ENCODE measurements at places on chromosomes 12 and 14. TPM values are rescaled to one million over a fixed set of nuclear protein-coding genes. Genes with fewer than 3 reads are reported as not detected.

DNA sequence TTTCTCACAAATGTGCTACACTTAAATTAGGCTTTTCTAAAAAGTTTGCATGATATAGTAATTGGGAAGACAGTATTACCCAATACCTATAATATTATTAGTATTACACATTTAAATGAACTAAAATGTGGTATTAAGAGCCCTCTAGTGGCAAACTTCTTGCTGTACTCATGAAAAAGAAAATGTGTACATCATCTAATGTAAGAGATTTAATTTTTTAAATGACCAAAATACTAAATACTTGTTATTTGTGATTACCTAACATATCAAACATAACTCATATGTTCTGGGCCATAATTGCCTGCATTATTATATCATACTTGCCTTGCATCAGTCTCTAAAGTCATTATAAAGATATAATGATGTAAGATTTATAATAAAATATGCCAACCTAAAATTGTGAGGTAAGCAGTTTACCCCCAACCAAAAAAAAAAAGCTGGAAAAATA is 64.2 kb downstream of the DNAI7 start:
- H3K4me1 ChIP-seq = no peaks in the 10 kb centered on the region
- H3K4me3 ChIP-seq = no peak overlapping the region
- H3K36me3 ChIP-seq = no peaks in the 10 kb centered on the region
- peaks cover 8% of the 10 kb centered on the region for H3K27me3 ChIP-seq
- DNase-seq = no peak
- no peak overlapping the region for H3K27ac ChIP-seq

DNA sequence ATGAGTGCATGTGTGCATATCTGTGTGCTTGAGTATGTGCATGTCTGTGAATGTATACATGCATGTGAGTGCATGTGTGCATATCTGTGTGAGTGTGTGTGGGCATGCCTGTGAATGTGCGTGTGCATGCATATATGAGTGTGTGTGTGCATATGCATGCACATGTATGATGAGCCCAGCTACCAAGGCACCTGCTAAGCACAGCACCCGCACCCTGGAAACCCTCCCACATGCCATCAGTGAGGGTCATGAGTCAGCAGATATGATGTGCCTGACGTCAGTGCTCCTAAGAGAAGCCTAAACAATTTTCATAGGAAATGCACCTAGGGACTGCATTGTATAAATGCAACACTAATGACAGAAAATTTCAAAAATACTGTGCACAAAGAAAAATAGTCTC is 151.1 kb downstream of the KIF26A start:
- H3K27me3 ChIP-seq = no peaks in the 10 kb centered on the region
- no peak for DNase-seq
- no peak overlapping the region for H3K27ac ChIP-seq
- H3K4me1 ChIP-seq = no peaks in the 10 kb centered on the region

- H3K36me3 ChIP-seq = peaks cover 24% of the 10 kb centered on the region
- H3K27me3 ChIP-seq = no peaks in the 10 kb centered on the region
- peaks cover 19% of the 10 kb centered on the region for H3K4me1 ChIP-seq
- H3K27ac ChIP-seq = no peak overlapping the region
- no peak overlapping the region for H3K4me3 ChIP-seq
- no peak for DNase-seq
Observed at GRCh38 chr12:128789356-128789929, 34.3 kb downstream of the SLC15A4 start.

DNA sequence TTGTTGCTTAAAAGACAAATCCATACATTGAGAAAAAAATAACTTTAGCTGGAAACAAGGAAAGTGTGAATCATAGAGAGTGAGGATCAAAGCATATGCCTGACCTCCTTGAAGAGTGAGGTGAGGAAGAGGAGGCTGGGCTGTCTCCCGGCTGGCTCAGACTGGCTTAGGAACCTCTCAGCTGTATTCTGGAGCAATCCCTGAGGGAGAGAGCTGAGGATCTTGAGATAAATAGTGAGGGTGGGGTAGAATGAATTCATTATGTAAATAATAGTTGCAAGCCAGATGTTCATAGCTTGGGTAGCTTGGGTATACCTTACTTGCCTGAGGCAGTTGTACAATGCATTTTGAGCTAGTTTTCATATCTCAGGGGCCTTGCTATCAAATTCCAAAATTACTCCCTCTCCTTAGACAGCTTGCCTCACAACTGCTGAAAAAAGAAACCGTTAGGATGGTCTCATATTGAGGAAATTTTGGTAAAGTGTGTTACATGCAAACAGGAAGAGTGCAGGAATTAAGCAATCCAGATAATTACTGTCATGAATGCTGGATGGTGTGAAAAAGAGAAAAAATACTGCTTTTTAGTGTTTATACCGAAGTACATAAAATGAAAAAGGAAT is 30.5 kb upstream of the SLC15A5 start:
- DNase-seq = no peak
- no peak overlapping the region for H3K4me3 ChIP-seq
- no peaks in the 10 kb centered on the region for H3K27me3 ChIP-seq
- H3K4me1 ChIP-seq = no peaks in the 10 kb centered on the region
- H3K27ac ChIP-seq = no peak overlapping the region

Gene YBX3
- 122 TPM for total RNA-seq

Gene SENP1
- total RNA-seq = 41.3 TPM

DNA sequence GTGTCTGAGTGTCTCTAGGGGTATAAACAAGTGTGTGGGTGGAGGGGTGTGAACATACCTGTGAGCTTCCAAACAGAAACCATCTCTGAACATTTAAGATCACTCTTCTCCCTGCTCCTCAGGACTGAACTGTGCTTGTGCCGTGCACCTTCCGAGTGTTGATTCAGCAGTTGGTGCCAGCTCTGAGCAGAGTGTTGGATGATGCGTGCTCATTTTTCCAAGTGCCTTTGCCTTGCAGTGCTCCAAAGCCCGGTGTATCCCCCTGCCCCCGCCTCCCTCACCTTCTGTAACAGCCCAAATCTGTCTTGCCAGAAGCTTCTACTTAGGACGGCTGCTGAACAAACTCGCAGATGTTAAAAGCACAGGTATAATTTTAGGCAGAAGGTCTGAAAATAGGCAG is 4.4 kb downstream of the WSCD2 start:
- no peak overlapping the region for H3K4me3 ChIP-seq
- H3K27ac ChIP-seq = no peak overlapping the region
- peaks cover 28% of the 10 kb centered on the region for H3K27me3 ChIP-seq
- DNase-seq = no peak
- H3K4me1 ChIP-seq = no peaks in the 10 kb centered on the region

- H3K27ac ChIP-seq = peak overlapping the region; percentile 82
- no peak for DNase-seq
- H3K27me3 ChIP-seq = no peaks in the 10 kb centered on the region
Observed at GRCh38 chr12:47801170-47801903, 18.4 kb downstream of the HDAC7 start.

DNA sequence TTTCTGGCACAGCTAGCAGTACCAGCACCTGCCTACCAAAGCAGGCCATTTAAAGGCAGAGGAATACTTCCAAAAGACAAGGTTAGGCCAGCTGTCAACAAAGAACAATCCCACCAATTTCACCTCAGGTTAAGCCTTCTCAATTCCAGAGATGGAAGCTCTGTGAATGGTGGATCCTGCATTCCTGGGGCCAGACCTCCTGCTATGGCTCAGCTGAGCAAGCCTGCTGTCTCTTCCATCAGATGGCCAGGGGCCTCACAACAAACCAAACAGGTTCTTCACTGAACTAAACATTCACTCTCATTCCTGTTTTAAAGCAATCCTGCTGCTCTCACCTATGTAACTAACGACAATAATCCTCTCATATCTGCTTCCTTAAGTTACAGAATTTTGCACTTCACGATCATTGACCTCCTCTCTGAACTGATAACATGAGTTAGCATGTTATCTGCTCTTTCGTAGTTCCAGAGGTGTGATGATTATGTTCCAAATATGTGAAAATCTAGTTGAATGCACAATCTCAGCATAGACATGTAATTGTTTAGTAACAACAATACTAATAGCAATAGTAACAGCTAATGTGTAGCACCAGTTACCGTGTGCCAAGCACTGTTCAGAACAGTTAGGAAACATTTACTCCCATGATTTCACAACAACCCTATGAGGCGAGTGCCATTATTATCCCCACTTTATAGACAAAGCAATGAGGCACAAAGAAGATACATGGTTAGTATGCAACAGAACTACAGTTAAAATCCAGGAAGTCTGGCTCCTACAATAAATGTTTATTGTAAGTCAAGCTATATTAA is 73.2 kb downstream of the SLC2A13 start:
- no peaks in the 10 kb centered on the region for H3K27me3 ChIP-seq
- H3K27ac ChIP-seq = no peak overlapping the region

Gene PIK3C2G
- total RNA-seq = not detected

- H3K36me3 ChIP-seq = peaks cover 2% of the 10 kb centered on the region
- H3K4me1 ChIP-seq = no peaks in the 10 kb centered on the region
- H3K27ac ChIP-seq = no peak overlapping the region
- no peak overlapping the region for H3K4me3 ChIP-seq
- DNase-seq = no peak
Observed at GRCh38 chr12:12983420-12984035, 16.5 kb downstream of the HEBP1 start.

DNA sequence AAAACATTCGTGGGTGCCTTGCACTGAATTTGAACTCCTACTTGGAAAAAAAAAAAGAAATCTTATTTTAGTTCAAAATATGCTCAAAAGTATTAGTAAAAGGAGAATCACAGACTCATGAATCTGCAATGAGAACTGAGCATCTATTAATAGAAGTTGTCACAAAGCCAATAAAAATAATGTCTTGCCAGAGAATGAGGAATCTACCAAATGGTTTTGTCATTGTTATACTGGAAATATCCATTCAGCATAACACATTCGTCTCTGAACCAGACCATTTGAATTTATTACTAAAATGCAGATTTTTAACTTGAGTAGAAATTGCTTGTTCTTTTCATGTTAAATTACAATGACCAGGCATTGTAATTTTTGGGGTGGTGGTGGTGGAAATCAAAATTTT is 11.6 kb upstream of the PTPRB start:
- no peak for DNase-seq
- no peaks in the 10 kb centered on the region for H3K4me1 ChIP-seq
- H3K27ac ChIP-seq = no peak overlapping the region
- no peaks in the 10 kb centered on the region for H3K36me3 ChIP-seq

GRCh38 chr12:22628228-22628627 is 3.3 kb downstream of the ETNK1 start:
- H3K4me1 ChIP-seq = peaks cover 49% of the 10 kb centered on the region
- DNase-seq = no peak
- no peaks in the 10 kb centered on the region for H3K27me3 ChIP-seq
- peak overlapping the region; percentile 52 for H3K27ac ChIP-seq
- peaks cover 23% of the 10 kb centered on the region for H3K36me3 ChIP-seq

DNA sequence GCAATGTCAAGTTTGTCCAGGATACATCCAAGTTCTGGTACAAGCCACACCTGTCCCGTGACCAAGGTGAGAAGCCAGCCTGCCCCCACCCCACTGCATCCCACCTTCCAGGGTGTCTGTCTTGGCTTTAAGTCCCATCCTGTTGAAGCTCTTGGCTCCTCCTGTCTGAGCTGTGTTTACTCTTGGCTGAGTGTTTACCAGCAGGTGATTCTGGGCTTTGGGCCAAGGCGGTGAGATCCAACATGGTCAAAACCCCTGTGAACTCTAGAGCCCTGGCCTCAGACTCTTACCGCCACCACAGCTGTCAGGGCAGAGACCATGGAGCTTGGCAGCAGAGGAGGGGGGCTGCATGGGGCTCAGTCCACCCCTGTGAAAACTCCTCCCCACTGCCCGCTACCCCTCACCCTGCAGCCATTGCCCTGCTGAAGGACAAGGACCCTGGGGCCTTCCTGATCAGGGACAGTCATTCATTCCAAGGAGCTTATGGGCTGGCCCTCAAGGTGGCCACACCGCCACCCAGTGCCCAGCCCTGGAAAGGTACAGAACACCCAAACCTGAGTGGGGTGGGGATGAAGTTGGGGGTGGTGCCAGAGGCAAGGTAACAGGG is 11.6 kb downstream of the TNS2 start:
- H3K4me3 ChIP-seq = no peak overlapping the region
- DNase-seq = peak; percentile 39
- H3K27me3 ChIP-seq = no peaks in the 10 kb centered on the region
- peaks cover 6% of the 10 kb centered on the region for H3K36me3 ChIP-seq
- peaks cover 5% of the 10 kb centered on the region for H3K4me1 ChIP-seq

GRCh38 chr12:80183939-80184338 is 84.6 kb downstream of the OTOGL start:
- no peaks in the 10 kb centered on the region for H3K36me3 ChIP-seq
- H3K4me1 ChIP-seq = peaks cover 26% of the 10 kb centered on the region
- peaks cover 3% of the 10 kb centered on the region for H3K27me3 ChIP-seq
- DNase-seq = no peak

DNA sequence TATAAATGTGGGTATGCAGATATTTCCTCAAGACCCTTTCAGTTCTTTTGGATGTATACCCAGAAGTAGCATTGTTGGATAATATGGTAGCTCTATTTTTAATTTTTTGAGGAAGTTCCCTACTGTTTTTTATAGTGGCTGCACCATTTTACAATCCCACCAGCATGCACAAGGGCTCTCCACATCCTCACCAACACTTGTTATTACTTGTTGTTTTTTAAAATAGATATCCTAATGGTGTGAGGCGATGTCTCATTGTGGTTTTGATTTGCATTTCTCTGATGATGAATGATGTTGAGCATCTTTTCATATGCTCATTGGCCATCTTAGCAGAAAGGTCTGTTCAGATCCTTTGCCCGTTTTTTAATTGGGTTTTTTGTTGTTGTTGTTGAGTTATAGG is 47.1 kb downstream of the DIP2B start:
- DNase-seq = no peak
- H3K27ac ChIP-seq = no peak overlapping the region
- H3K36me3 ChIP-seq = peaks cover 10% of the 10 kb centered on the region

Gene CCDC177
- total RNA-seq = not detected

DNA sequence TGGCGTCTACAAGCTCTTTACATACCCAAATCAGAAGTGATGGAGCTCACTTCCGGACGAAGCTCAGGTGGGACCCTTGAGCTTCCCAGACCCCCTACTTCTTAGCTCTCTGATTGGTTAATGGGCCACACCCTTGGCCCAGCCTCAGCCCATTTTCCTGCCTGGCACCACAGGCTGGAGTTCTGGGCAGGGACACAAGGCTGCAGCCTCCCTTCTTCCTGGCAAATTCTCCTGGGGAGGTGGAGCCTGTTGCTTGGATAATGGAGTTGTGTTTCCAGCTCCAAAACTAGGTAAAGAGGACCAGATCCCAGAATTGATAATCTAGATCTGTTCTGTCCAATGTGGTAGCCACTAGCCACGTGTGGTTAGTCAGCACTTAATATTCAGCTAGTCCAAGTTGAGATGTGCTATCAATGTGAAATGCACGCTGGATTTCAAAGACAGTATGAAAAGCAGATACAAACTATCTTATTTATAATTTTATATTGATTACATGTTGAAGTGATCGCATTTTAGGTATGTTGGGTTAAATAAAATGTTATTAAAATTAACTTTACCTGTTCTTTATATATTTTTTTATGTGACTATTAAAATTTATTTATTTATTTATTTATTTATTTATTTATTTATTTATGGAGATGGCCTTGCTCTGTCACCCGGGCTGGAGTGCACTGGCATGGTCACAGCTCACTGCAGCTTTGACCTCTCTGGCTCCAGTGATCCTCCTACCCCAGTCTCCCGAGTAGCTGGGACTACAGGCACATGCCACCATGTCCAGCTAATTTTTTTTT is 12.6 kb upstream of the FAIM2 start:
- no peak overlapping the region for H3K27ac ChIP-seq
- peaks cover 18% of the 10 kb centered on the region for H3K27me3 ChIP-seq
- H3K4me1 ChIP-seq = no peaks in the 10 kb centered on the region
- H3K36me3 ChIP-seq = no peaks in the 10 kb centered on the region
- no peak overlapping the region for H3K4me3 ChIP-seq

- DNase-seq = no peak
- peaks cover 26% of the 10 kb centered on the region for H3K27me3 ChIP-seq
- no peaks in the 10 kb centered on the region for H3K4me1 ChIP-seq
- H3K4me3 ChIP-seq = no peak overlapping the region
Observed at GRCh38 chr12:88994537-88994936, 357.8 kb downstream of the DUSP6 start.

Measured in activated CD8-positive, alpha-beta memory T cell treated with anti-CD3 and anti-CD28 coated beads, Interleukin-2, amount 10 ng/mL, durations not matched to agents 7 days and 5 days (primary cell).